ENCODE measurements at places on chromosomes 1 and 21.

DNA sequence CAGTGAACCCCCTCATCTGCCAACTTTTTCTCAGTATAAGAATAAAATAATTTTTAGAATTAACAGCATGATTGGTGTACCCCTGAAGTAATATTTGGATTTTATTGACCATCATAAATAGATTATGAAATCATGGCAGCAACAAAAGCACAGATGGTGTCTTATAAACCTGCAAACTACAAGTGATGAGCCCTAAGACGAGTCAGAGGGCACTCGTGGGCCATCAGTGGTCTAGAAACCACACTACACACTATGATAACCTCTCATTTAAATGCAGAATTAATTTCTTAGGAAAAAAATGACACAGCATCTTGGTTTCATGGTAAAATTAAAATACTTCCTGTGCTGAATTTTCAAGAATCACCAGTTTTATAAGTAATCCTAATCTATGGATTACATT lies 312.4 kb downstream of the PTBP2 start:
- DNase-seq = no peak

- no peak for DNase-seq
Measured at GRCh38 chr1:72915581-72915980, 633.2 kb upstream of the NEGR1 start.

- DNase-seq = no peak
Measured at GRCh38 chr1:82273816-82274215, 473.1 kb downstream of the ADGRL2 start.

DNA sequence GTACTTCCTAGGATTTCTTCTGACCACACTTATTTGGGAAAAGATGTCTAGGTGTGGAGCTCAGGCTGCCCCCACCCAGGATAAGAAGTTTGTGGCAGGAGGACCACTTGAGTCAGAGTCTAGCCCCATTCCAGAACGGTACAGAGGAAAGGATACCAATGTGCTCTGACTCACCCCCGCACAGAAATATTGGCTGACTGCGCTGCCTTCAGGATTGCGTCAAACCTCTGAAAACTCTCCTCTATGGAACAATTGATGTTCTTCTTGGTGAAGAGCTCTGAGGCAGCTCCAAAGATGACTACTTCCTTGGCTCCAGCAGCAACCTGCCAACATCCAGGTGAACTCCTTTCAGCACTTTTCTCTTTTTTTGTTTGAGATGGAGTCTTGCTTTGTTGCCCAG lies 11.2 kb downstream of the HMGCL start:
- DNase-seq = no peak

DNA sequence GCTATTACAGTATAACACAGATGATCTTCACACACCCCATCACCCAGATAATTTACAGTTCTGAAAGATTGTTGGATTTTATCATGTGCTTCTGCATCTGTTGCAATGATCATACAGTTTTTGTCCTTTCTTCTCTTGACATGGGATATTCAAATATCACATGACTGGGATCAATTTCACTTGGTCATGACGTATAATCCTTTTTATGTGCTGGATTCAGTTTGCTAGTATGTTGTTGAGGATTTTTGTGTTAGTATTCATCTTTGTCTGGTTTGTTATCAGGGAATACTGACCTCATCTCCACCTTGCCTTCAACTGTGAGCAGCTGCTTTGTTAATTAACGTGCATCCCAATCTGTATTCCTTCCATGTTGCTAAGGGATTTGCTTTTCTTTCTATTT lies 44.7 kb upstream of the DISC1 start:
- DNase-seq = no peak

- DNase-seq = no peak
Measured at GRCh38 chr1:21517660-21518480, 8.6 kb downstream of the ALPL start.

DNA sequence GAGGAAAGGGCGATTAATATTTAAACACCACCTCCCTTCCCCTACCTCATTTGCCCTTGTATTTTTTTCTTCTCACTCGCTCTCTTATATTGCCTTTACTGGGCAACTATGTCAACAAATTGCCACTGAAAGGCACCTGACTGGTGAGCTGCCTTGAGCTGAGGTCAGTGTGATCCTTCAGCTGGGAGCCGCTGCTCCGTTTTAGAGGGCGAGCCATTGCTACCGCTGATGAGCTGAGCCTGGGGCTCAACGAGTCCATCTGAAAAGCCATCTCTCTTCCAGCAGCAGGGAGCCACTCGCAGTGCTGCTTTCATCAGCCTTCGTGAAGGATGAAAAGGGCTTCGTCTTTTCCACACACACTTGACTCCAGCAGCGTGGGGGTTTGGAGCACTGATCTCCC lies 108.0 kb upstream of the KIF26B start:
- DNase-seq = no peak

GRCh38 chr1:32010246-32010645 lies 3.4 kb upstream of the KHDRBS1 start:
- DNase-seq = no peak

GRCh38 chr1:222616525-222616924 lies 1.4 kb upstream of the MIA3 start:
- no peak for DNase-seq

Measured in amygdala (tissue), 56 donors.